ENCODE measurements at places on chromosomes 13 and 19.

DNA sequence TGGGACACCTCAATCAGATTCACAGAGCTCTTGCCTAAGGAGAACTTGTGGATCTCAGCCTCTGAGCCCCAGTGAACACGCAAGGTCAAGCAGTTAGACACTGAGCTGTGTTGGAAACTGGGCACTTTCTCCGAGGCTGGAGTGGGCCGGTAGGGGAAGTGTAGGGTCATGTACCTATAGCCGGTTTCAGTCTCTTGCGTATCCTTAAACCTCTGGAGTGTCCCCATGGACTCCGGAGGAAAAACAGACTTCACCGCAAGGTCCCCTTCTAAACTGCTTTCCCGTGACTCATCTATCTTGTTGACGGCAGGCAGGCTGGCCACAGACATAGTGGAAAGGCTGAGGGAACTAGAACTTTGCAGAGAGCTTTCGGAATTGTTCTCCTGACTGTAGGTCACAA lies 11.3 kb downstream of the IQCN start:
- DNase-seq, result no peak

DNA sequence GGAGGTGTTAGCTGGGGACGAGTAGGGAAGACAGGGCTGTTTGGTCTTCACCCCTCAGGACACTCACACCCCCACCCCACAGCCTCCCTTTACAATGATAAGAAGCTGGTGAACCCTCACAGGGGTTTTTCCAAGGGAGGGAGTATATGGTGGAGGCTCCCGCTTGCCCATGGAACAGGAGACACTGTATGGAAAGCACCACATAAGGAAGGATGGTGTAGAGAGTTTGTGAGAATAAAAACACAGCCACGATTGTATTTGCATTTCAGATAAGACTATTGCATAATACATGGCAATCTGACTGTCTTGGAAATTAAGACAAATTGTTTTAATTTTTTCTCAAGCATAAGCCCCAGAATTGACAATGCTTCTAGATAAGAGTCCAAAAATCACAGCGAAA lies 46.9 kb downstream of the TNFSF13B start:
- DNase-seq, result no peak

DNA sequence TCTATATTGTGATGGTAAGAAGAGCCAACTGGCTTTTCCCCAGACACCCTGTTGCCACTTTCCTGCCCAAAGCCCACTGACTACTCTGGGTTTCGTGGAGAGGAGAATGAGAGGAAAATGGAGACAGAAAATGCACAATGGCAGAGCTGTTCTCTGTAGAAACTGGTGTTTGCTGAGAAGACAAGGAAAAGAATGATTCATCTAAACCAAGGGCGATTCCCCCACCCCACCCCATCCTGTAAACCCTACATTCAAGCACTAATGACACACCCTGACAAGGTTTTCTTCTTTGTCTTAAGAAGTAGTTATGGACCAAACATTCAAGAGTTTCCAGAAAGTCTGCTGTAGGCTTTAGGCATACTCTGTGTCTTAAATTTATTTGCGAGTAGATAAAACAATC lies 68.8 kb downstream of the DOCK9 start:
- no peak for DNase-seq

- no peak for DNase-seq
These were observed 29.2 kb downstream of the ATP11A start for GRCh38 chr13:112719016-112719415.

GRCh38 chr13:98503175-98504028 lies 73.5 kb downstream of the STK24 start:
- no peak for DNase-seq

DNA sequence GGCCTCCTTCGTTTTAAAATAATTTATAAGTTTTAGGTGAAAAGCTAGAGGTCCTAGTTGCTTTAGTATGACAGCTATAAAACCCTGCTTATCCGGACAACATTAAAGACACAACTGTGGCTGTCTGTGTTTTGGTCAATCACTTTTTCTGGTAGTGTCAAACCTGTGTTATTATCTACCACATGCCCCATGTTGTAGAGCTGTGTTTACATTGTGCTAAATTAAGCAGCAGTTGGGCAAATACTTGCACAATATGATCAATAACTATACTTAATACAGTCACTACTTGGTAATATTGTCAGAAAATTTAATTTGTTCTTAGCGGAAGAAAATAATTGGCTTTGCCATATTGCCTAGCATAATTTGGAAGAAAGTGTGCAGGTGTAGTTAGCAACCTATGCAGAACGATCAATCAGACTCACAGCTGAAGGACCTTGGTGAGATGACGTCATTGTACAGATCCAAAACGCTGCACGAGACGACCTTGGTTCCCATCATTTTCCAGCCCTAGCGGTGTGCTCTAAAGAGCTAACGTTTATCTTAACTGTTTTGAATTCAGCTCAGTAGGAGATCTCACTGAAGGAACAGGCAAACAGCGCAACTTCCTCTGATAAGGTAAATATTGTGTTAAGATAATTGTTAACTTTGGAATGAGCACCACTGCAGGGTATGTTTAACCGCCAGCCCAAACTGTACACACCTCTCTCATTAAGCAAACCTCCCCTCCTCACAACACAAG lies 476.6 kb downstream of the IRS2 start:
- no peak for DNase-seq

DNA sequence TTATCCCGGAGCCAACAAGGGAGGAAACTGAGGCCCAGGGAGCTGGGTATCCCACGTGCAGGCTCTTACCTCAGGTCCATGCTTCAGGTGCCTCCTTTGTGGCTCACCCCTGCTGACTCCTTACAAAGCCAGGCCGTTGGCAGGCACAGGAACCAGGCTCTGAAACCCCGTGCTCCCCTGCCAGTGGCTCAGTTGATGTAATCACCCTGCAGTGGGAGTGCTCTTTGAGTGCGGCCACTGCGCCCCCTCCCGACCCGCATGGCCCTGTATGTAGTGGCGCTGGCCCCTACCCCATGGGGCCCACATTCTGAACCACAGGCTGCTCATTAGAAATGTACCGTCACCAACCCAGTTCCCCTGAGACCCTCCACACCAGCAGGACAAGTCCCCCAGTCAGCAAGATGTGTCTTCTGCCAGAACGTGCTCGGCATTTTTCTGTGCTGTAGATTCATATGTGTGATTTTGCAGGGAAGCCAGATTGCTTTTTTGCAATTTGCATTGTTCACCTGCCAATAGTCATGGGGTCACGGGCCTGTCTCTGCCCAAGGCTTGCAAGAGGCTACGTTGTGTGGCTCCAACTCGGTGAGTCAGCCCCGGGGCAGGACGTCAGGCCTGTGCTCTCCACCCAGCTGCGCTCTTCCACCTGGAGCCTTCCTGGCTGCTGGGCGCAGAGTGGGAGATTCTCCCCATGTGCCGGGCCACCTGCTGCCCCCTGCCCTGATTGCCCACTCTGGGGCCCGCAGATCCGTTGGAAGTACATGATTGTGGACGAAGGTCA lies 60.3 kb downstream of the SMARCA4 start:
- no peak for DNase-seq

DNA sequence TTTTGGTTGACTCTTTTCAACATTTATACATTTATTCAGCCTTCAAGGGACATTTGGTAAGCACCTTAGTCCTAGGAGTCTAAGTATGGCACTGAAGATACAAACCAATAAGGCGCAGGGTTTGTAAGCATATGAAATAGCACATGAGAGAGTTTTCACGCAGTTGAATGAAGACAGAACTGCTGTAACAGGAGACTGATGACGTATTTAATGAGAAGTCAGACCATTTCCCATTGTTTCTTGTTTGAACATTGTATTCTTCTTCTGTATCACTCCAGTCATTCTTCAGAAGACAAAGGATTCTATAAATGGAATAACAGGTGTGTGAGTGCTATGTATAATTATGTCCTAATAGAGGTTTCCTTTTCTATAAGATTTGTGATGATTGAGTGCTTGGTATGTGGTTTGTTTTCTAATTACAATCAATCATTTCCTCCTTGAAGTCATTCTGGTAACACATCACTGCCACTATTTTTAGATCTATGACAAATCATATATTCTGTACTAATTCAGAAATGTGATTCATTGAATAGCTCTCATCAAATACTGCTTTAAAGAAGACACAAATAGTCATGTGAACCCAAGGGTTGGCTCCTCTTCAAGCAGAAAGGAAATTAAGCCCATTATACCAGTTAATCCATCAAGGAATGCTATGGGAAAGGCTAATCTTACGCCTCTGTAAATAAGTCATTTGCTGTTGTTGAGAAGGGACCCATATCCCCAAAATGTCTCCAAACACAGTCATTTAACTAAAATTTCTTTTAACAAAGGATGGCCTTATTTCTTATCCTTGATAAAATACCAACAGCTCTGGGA lies 222.8 kb upstream of the NBEA start:
- no peak for DNase-seq

DNA sequence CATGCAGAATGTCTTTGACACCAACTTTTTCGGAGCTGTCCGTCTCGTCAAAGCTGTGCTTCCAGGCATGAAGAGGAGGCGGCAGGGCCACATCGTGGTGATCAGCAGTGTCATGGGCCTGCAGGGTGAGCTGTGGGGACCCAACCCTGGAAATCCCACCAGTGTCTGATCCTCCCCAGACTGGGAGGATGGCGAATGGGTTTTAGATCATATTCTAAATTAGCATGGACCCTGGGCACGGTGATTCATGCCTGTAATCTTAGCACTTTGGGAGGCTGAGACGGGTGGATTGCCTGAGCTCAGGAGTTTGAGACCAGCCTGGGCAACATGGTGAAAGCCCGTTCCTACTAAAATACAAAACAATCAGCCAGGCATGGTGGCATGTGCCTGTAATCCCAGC lies 5.5 kb downstream of the RDH8 start:
- DNase-seq, result no peak

- DNase-seq, result no peak
These were observed 60.6 kb downstream of the LHFPL6 start for GRCh38 chr13:39542361-39542760.

DNA sequence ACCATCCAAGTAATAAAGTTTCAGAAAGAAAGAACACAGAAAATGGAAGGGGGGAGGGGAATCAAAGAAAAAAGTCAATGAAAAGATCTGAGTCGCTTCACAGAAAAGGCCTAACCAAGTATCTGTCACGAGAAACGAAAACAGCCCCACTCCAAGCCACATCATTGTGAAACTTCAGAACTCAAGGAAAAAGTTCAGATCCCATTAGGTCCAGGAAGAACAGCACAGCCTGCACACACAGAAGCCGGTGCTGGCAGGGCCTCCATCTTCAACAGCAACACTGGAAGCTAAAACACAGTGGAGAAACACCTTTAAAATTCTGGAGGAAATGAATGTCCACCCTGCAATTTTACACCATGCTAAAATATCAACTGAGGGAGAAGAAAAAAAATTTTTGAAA lies 8.0 kb downstream of the STK24 start:
- DNase-seq, result no peak

DNA sequence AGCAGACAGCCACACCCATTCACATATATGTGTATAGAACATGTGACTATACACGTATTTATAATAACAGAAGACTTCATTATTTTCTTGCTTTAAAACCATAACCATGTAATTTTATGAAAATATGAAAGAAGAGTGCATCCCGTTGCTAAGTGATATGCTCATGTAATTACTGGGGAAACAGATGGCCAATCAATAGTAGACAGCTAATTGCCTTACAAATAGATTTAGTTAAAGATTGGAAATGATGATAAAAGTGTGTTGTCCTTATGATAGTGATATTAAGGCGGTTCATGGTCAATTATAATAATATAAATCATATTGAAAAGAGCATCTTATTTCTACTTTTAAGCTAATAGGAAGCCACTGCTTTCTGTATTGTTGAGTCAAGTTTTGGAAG lies 95.9 kb downstream of the RFC3 start:
- DNase-seq, result no peak

GRCh38 chr13:108455320-108455719 lies 174.1 kb upstream of the MYO16 start:
- no peak for DNase-seq

DNA sequence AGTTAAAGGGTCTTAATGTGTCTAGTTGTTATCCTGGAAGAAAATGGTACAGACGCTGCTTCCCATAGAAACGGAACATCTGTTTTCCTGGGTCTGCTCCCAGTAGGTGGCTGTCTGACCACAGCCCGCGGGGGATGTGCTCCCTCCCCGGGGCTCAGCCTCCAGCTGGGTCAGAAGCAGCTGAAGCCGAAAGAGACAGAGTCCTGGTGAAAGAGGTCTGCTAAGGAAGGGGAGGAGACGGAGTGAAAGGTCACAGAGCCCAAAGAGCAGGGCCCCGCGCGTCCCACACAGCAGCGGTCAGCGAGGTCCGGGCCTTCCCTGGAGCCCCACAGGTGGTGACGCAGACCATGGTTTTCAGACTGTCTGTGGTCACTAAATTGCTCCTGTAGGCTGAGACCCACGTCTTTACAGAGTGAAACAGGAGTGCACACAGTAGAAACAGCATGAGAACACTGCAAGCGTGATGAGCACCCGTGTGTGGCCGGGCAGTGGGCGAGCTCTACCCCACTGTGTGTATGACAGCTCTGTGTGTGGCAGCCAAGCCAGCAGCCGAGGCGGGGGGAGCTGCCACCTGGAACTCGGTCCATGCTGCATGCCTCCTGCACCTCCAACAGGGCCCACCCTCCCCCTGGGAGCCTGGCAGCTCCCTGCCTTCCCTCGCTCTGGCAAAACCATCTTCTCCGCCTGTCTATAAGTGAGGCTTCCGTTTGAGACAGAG lies 52.0 kb upstream of the C13orf46 start:
- peak; percentile 58 for DNase-seq

DNA sequence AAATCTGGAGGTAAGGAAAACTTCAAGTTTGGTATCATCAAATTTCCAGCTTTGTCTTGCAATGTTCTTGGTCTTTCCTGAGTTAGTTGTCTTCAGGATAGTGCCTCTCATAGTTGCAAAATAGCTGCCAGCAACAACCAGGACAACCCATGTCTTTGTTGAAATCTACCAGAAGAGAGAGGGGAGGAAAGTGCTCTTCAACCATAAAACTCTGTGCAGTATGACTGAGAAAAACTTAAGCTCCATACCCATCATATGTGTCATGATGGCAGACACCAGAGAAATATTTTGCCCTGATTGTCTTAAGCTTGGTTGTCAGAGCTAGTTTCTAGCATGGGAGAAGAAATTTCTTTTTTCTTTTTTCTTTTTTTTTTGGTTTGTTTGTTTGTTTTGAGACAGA lies 103.3 kb downstream of the SPRY2 start:
- DNase-seq, result no peak

- DNase-seq, result no peak
These were observed 7.8 kb downstream of the CEACAM4 start for GRCh38 chr19:41619018-41619556.

- DNase-seq, result no peak
These were observed 25.3 kb downstream of the POMP start for GRCh38 chr13:28684257-28684656.

DNA sequence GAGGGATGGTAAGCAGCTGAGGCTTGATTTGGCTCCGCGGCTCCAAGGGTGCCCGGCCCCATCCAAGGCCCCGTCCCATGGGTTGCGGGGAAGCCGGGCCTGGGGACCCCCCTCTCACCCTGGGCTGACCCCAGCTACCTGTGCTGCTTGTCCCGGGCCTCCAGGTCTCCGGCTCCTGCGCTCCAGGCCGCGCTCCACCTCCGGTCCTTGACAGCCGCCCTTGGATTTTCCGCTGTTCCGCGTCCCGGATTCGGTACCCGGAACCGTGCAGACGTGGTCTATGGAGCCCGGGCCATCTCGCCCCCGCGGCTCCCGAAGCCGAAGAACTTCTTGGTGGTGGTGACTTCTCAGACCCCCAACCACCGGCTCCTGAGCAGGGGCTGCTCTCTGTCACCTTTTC lies 48.3 kb upstream of the C1QTNF9B start:
- no peak for DNase-seq

GRCh38 chr19:29520390-29520789 lies 5.4 kb upstream of the VSTM2B start:
- DNase-seq, result no peak

- no peak for DNase-seq
These were observed 17.1 kb upstream of the WASF3 start for GRCh38 chr13:26540334-26540733.

GRCh38 chr13:34250151-34250670 lies 432.3 kb downstream of the RFC3 start:
- no peak for DNase-seq
